Hypothalamus (tissue), 51 donors: ENCODE measurements at places on chromosomes 11 and 22.

DNA sequence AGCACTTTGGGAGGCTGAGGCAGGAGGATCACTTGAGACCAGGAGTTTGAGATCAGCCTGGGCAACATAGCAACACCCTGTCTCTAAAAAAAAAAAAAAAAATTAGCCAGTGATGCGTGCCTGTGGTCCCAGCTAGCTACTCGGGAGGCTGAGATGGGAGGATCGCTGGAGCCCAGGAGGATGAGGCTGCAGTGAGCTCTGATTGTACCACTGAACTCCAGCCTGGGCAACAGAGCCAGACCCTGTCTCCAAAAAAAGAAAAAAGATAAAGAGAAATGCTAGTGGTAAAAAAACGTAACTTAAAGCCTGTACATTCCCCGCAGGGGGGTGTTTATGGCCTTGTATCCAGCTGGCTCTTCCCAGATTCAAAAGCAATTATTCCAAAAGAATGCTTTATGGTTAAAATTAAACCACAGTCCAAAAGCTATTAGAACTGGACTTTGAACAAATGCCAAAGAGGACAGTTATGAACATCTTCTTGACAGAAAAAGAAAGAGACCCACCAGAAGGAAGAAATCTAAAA, 16.4 kb upstream of the SNX32 start:
- DNase-seq: no peak

DNA sequence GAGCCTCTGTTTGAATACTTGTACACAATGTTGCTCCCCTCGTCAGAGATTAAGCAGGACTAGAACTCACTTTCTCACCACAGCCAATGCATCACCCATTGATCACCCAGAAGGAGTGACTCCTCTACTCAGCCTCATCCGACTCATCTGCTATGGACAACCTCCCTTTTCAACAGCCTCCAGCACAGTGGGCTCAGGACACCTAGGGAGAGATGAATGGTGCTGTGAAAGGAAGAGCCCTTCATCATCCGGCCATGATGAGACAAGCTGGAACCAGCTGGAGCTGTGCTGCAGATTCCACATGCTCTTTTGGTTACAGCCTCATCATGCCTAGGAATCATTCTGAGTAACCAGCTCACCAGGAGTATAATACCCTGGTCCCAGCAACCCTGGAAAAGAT, 15.5 kb downstream of the C11orf91 start:
- no peak for DNase-seq

GRCh38 chr11:76658651-76659650, 11.6 kb downstream of the LRRC32 start:
- DNase-seq: no peak

DNA sequence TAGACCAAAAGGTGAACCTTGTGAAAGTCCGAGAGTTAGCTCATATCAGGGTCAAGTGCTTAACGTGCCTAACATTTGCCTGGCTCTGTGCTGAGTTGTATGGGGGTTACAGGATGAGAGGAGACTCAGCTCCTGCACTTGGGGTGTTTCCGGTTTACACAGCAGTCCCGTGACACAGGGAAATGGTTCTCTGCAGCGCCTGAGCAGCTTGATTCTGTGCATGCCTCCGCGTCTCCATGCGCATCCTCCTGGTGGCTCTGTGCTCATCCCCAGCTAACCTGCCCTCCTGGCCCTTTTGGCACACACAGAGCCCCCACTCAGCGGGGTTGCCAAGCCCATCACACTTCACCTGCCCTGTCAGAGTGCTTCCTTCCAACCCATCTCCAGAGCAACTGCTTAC, 238.3 kb upstream of the TBCEL start:
- no peak for DNase-seq

DNA sequence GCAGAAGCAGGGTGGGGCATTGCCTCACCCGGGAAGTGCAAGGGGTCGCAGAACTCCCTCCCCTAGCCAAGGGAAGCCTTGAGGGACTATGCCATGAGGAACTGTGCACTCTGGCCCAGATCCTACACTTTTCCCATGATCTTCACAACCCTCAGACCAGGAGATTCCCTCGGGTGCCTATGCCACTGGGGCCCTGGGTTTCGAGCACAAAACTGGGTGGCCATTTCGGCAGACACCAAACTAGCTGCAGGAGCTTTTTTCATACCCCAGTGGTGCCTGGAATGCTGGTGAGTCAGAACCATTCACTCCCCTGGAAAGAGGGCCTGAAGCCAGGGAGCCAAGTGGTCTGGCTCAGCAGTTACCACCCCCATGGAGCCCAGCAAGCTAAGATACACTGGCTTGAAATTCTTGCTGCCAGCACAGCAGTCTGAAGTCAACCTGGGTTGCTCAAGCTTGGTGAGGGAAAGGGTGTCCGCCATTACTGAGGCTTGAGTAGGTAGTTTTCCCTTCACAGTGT, 573.7 kb upstream of the ANO3 start:
- DNase-seq: no peak

DNA sequence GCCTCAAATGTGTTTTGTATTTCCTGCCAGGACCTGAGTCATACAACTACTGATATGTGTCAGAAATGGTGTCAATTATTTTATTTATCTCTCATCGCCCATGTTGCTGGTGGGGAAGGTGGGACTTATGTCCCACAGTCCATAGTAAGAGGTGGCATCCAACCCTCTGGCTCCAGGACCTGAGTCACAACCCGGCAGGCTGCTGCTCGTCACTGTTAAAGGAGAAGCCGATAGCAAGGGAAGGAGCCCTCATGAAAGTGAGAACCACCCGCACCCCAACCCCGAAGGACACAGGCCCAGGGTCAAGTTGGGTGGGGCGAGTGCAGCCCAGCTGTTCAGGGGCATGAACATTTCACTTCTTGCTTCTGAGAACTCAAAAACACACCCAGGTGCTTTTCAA, 33.1 kb upstream of the TP53I11 start:
- no peak for DNase-seq

DNA sequence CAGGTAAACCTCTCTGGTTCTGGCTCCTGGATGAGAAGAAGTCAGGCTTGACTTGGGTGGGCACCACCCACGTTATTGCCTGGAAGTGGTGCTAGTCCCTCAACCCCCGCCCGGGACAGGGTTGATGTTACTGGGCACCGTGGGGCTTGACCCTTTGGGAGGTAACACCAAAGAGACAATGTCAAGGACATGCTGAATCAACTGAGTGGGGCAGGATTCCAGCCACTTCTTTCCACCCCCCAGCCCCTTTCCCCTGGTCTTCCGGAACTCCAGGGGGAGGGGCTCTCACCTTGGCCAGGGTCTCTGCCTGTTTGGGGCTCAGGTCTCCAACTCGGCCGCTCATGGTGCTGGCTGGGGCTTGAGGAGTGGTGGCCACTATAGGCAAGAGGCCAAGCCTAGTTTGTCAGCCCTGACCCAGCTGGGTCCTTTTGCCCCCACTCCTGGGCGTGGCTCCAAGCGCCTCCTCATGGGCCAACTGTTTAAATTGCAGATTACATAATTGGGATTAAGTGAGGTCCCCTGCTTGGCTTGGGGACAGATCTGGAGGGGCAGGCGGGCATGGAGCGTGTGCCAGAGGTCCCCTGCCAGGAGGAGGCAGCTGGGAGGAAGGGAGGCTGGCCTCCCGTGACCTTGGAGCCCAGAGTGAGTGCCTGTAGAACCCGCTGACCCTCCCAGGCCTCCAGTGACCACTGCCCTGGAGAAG, at the start of gene SEC14L3:
TSS of gene SEC14L3 (minus strand) at position 402 of the 703 bp plus-strand sequence. CDS start at position 343, 59 bp downstream.
- DNase-seq: no peak

DNA sequence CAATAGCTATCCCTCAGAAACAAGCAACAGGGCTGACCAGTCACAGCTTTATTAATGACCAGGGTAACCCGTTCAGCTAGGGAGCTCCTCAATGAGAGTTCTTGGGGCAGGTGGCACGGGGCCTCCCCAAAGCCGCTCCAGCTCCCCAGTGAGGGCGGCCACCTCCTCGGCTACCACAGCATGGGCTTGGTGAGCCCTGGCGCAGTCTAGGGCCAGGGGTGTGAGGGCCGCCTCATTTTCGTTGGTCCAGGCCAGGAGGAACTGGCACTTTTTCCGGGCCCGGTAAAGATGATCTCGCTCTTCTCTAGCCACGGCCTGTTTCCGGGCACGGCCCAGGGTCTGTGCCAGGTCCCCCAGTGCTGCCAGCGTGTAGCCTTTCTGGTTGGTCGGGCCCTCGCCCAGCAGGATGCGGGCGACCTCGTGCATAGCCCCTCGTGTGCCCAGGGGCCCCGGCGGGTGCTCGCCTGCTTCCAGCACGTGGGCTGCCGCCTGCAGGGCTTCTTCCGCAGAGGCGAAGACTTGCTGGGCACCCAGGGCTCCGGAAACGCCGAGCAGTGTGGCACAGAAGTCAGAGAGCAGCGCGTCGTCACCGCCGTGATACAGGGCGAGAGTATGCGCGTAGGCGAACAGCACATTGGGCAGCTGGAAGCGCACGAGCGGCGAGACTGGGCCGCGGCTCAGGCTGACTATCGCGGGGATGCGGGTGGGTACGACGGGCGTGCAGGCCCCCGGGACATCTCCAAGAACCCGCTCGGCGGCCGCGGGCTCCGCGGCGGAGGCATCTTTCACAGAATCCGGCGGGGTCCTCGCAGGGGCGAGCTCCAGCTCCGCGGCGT, 913 bp downstream of the ZNHIT2 start:
- DNase-seq: no peak

GRCh38 chr11:61922539-61922938, 5.2 kb upstream of the RAB3IL1 start:
- no peak for DNase-seq

- DNase-seq: no peak
Measured at GRCh38 chr22:42171946-42172719, 41.5 kb upstream of the CYP2D6 start.

GRCh38 chr11:71572811-71573210, 7.4 kb downstream of the KRTAP5-10 start:
- no peak for DNase-seq

DNA sequence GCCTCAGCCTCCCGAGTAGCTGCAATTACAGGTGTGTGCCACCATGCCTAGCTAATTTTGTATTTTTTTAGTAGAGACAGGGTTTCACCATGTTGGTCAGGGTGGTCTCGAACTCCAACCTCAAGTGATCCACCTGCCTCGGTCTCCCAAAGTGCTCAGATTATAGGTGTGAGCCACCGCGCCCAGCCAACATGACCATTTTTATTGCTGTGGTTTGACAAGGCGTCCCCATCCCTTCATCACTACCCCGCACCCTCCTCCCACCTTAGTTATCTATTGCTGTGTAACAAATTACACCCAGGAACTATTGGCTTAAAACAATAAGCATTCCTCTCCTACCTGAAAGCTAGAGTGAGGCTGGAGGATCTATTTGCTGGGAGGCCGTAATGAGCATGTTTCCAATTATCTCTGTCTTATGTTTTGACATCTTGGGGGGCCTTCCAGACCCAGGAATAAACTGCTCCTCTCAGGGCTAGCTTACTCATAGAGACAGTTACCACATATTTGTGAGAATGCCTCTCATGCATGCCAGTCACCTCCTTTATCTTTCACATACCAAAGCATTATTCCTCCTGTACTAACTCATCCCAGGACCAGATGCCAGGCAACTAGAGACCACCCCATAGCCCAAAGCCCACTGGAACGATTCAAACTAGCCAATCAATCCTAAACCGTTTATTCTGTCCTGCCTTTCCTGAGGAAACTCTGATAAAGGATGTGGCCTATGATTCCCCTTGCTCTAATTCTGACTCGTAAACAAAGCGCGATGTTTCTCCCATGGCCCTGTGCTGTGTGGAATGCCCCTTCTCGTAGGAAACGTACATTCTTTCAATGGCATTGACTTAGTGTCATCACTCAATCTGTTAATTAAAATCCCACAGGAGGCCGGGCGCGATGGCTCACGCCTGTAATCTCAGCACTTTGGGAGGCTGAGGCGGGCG, 19.4 kb downstream of the SNU13 start:
- no peak for DNase-seq

GRCh38 chr11:36945384-36945783, 347.3 kb upstream of the RAG2 start:
- no peak for DNase-seq

- no peak for DNase-seq
Measured at GRCh38 chr11:131350872-131351271, 19.5 kb upstream of the NTM start.

DNA sequence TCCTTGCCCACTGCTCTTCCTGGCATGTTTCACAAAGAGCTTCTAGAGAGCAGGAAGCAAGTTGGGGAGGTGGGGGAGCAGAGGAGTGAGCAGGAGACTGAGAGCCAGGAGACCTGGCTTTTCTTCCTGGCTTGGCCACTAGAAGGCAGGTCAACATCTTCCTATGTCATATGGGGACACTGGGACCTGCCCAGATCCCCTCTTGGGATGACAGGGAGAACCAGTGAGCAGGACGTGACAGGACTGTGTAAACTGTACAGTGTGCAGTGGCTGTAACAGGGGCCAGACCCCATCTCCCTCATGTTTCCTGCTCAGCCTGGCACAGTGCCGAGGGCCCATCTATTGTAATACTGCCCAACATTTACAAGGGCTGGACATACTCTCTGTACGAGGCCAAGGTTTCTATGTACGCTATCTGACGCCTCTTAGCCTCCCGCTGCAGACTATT, 29.4 kb downstream of the GDPD5 start:
- DNase-seq: no peak

DNA sequence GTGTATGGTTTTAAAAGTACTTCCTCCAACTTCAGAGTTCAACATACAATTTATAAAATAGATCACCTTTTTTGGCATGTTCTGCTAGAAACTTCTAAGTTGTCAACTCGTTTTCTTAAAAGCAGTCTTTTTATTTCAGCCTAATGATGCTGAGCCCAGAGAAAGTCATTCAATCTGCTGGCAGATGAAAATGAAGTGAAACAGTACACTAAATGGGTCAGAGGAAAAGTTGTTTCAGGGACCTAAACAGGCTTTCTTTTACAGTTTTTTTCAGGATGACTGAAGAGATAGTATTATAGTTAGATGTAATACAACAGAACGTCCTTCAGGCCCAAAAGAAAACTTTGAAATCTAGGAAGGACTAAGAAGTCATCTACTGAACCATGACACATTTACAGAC, 842.7 kb upstream of the CCDC90B start:
- no peak for DNase-seq

- no peak for DNase-seq
Measured at GRCh38 chr11:112620621-112621394, 340.4 kb upstream of the NCAM1 start.

- no peak for DNase-seq
Measured at GRCh38 chr22:46652847-46653331, 32.7 kb downstream of the GRAMD4 start.
